Stimulated activated CD8-positive, alpha-beta memory T cell treated with anti-CD3 and anti-CD28 coated beads, Interleukin-4, amount 100 ng/mL, for 1 hour (primary cell): ENCODE measurements at places on chromosomes 5 and 9.

DNA sequence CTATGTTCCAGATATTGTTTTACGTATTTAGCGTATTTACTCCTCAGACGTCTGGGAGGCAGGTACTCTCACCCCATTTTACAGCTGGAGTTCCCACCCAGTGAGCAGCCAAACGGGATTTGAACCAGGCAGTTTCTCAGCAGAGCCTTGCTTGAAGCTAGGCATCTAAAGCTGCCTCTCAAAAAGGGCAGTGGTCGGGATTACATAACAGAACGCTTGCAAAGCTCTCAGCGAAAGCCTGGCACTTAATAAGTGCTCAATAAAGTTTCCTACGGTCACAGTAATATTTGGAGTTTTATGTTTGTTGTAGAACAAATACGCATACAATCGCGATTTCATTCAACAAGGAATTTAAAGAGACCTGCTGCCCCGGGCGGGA is 286 bp upstream of the BSPRY start:
- no peak for DNase-seq

- DNase-seq: no peak
Observed at GRCh38 chr5:15376803-15377202, 123.2 kb upstream of the FBXL7 start.

GRCh38 chr5:173016598-173017046 is 33.1 kb downstream of the ATP6V0E1 start:
- DNase-seq: no peak

DNA sequence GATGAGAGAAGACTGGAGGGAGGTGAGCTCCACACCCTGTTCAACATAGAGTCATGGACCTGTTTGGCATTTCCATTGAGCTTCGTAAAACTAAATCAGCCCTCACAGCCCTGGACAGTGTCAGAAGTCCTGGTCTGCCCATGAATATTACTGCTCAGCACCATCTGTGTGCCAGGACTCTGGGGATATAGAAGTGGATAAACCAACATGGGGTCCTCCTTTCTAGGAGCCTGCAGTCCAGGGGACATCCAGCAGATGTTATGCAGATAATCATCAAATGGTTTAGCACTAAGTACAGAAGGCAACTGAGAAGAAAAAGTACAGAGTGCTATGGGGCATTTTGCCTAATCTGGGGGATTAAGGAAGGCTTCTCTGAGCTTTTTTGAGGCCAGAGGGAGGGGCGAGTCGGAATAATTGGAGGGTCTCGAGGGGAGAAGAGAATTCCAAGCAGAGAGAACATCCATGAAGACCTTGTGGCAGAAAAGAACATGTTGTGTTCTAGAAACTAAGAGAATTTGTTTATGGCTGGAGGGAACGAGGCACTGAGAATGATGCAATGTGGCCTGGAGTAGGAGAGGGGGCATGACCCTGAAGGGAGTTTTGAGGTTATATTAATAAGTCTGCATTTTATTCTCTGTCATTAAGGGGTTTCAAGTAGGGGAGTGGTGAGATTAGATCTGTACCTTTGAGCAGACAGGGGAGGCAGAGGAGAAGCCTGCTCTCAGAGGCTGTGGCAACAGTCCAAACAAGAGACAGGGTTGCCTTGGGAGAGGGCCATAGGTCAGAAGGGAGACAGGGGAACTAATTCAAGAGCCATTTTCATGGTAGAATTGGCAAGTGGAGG is 63.5 kb upstream of the SLC2A8 start:
- no peak for DNase-seq

GRCh38 chr9:17519761-17520160 is 59.1 kb upstream of the SH3GL2 start:
- no peak for DNase-seq

GRCh38 chr5:80181618-80182211 is 74.1 kb downstream of the SERINC5 start:
- no peak for DNase-seq

GRCh38 chr5:180389252-180390101 is 36.3 kb upstream of the GFPT2 start:
- DNase-seq: no peak

- no peak for DNase-seq
Observed at GRCh38 chr9:127540664-127541041, 71.4 kb upstream of the STXBP1 start.

DNA sequence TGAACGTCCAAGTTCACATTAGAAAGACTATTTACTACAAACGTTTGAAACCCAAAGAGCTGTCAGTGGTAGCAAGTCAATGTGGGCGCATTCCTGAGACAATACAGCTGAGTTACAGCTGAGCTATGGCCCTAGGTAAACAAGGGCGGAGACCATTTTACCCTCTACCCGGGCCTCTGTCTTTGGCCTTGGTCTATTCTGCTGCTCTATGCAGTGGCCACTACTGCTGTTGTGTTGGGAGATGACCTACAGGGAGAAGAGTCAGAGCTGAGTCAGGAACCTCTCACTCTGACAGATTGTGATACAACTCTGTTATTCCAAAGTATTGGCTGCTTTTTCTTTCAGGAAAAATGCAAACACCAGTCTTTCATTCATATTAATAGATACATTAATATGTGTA is 700.6 kb downstream of the SEMA5A start:
- DNase-seq: no peak

- DNase-seq: no peak
Observed at GRCh38 chr9:75505654-75506053, 384.8 kb upstream of the PCSK5 start.

GRCh38 chr5:119302916-119303897 is 52.6 kb upstream of the TNFAIP8 start:
- DNase-seq: no peak

- no peak for DNase-seq
Observed at GRCh38 chr5:144017119-144017518, 153.3 kb downstream of the YIPF5 start.

DNA sequence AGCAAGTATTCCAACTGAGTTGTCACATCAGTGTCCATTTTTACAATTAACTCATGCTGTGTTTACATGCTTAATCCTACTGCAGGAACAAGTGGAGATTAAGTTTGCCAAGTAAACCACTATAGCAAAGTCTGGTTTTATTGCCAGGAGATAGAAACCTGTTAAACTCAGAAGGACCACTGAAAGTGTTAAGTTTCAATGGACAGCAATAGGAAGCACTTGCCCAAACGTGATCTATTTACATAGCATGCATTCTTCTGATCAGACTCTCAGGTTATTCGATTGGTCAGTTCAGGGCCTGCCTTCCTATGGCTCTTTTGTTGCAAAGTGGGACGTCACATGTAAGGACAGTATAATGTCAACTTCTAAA is 28.0 kb upstream of the IFNK start:
- no peak for DNase-seq

GRCh38 chr5:110738503-110738811 is 350 bp upstream of the SLC25A46 start:
- no peak for DNase-seq

DNA sequence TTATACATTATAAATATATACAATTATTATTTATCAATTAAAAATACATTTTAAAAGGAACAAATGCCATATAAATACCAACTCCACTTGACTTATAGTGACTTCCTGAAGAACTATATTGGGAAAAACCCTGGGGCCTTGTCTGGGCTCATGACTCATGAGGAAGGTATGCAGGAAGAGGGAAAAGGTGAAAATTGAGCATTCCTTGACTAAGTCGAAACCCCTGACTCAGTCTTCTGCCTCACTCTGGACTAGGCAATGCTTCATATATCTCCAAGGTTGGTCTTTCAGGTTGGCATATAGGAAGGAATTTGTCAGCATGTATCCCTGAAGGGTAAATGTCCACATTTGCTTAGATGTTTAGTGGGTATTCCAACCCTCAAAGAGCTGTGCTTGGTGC is 78.5 kb downstream of the SH3TC2 start:
- DNase-seq: no peak

DNA sequence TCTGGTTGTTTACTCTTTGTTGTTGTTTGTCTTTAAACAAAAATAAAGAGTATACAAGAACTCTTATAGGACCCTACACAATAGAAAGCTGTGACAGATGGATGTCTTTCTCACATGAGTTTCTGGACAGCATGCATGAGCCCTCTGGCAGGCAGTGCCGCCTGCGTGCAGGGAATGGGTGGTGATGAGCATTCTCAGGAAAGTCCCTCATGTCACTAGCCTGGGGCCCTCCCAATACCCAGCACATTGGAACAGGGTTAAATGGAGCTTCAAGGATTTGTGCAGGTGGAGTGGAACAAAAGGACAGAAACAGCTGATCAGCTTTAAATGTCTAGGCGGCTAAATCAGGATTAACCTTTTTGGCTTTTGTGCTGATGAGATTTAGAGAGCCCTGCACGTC is 181.0 kb upstream of the CD180 start:
- DNase-seq: no peak

DNA sequence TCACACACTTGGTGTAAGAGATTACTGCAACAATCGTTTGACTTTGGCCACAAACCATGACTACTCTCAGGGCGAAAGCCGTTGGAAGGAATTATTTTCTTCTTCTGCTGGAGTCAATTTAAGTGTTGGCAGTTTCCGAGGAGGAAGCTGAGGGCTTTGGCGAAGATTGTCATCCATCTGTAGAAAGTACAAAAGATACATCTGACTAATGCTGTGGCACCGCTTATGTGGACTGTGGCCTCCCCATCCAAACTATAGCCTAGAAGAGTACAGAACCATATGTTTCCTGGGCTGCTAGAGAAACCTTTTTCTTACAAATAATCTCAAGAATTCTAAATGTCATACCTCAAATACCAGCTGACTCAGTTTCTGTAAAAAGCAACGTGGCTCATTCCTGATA is 7.4 kb downstream of the MTX3 start:
- DNase-seq: no peak

DNA sequence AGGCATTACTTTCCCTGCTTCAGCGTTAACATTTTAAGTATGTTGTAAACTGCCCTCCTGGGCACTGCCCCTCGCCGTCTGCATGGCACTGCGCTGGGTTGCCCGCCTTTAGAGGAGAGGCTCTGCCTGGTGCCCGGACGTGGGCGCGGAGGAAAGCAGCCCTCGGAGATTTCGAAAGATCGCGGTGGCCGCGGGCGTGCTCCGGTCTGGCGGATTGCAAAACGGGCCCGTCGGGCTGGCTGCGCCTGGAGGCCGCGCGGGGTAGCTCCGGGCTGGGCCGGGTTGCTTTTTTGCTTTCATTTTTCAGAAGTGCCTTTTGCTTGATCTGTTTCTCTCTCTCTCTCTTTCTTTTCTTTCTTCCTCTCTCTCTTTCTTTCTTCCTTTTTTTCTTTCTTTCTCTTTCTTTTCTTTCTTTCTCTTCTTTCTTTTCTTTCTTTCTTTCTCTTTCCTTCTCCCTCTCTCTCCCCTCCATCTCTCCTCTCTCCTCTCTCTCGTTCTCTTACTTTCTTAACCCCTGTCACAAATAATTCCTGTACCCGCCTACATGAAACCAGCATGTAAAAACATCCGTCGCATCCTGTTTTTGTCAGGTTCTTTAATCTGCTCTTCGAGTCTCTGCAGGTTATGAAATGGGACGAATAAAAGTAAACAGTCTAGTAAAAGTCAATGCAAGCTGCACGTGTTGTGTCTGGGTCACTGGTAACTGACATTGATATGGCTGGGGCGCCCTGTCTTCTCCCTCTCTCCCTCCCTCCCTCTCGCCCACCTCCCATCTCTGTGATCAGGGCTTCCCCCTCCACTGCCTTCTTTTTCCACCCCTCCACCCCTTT is 1.7 kb downstream of the FST start:
- no peak for DNase-seq

DNA sequence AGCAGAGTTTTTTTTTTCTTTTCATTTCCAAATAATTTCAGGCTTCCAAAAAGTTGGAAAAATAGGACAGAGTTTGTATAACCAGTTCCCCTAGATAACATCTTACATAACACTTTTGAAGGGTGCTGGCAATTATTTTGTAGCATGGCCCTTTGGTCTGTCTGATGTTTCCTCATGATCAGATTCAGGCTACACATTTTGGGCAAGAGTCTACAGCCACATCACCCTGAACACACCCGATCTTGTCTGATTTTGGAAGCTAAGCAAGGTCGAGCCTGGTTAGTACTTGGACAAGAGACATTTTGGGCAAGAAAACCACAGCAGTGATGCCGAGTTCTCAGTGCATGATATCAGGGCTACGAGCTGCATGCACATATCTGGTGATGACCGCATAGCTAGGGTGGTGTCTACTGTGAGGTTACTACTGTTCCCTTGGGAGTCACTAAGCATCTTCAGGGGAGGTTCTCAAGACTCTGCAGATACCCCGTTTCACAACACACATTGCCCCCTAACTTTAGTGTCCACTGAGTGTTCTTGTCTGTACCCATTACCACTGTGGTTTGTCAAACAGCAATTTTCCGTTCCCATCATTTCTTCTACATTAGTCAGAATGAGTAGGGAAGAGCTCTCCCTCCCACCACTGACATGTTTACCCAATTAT is 86.2 kb downstream of the TTC39B start:
- no peak for DNase-seq

DNA sequence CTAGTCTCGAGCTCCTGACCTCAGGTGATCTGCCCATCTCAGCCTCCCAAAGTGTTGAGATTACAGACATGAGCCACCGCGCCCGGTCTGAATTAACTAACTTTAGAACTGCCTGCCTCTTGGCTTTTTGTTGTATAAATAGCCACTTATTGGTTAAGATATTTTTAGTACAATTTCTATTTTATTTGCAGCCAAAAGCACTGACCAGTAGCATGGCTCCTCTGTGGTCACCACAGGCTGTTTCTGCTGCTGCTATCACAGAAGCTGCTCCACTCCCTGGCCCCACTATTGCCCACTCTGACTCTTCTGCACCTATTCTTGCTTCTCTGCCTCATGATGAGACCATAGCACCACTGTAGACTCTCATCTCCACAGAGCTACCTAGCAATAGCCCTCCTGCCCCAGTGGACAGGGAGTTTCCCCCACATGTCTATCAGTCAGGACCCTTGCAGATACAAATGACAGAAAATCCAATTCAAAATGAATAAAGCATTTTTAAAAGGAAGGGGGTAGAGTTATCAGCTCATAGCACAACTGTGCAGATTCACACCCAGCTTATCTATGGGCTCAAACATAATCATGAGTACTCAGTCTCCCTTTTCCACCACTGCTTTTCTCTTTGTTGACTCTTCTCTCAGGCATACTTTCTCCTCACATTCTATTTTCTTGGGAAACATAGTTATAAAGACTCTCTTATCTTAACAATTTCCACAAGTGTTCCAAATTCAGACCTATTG is 151.8 kb upstream of the EPB41L4A start:
- no peak for DNase-seq

DNA sequence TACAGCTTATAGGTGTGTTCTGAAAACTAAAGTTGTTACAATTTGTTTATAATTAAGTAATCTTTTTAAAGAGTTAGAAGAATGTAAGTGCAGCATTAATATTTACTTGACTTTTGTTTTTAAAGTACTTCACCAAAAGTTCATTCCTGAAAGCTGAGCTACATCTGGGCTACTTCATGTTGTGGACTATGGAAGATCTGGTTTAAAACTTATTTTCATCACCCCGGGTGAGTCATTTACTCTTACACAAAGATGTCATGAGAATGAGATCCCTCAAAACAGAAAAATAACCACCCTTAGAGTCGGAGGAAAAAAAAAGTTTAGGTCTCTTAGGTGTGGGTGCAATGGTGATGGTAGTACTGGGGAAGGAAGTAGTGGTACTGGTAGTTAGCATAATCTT is 5.1 kb downstream of the POU5F2 start:
- DNase-seq: no peak
